ENCODE measurements at places on chromosomes 5 and 9. TPM values are rescaled to one million over a fixed set of nuclear protein-coding genes. Genes with fewer than 3 reads are reported as not detected.
A peak's percentile ranks its signal among the peaks of the same experiment; 100 is the strongest.

DNA sequence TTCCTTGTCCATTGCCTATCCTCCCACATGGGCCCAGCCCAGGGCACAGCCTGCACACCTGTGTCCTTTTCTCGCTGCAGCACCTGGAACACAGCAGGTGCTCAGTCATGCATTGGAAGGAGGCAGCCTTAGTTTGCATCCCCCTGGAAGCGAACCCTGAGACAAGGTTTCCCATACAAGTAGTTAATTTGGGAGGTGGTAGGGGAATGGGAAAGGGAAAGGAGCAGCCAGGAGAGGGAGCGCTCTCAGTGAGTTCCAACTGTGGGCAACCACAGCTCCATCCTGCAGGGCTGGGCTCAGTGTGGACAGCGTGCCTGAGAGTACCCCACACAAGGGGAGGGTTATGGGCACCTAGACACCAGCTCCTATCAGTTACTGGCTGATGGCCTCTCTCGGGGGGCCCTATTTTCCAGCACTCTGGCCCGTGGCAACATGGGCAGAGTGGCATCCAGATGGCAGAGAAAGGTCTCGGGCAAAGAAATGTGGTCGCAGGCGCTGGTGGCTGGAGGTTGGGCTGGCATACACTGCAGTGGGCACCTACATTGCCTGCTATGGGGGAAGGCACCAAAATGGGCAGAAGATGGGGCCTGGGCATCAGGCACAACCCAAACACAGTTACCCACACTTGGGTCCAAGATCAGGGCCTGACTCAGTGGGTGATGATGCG lies 50.1 kb downstream of the TSPAN17 start:
- DNase-seq: no peak

The P4HA2 gene
- total RNA-seq: 50.5 TPM

- no peak for DNase-seq
Observed at GRCh38 chr5:31086839-31087415, 106.6 kb upstream of the CDH6 start.

- DNase-seq: peak; percentile 75
Observed at GRCh38 chr5:115209279-115209678, 39.6 kb upstream of the TRIM36 start.

DNA sequence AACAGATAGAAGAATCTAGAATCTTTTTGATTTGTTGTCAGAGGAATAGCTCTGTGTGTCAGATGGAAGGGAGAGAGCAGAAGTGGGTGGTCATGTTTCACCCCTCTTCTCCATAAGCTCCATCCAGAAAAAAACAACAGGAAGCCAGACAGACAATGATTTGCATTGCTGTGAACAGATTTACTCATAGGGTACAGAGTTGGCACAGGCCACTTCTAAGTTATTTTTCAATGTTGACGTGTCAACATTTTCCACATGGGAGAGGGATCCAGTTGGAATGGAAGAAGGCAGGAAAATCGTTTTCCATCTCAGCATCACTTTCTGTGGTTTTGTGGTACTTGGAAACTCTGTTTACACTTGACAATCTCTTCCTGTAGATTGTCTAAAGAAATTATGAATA lies 86.7 kb downstream of the INSYN2B start:
- no peak for DNase-seq

Data from cardiac septum (tissue), 1 donor.